Activated CD4-positive, alpha-beta T cell treated with anti-CD3 and anti-CD28 coated beads for 24 hours (primary cell): ENCODE measurements at places on chromosomes 1 and 21.

DNA sequence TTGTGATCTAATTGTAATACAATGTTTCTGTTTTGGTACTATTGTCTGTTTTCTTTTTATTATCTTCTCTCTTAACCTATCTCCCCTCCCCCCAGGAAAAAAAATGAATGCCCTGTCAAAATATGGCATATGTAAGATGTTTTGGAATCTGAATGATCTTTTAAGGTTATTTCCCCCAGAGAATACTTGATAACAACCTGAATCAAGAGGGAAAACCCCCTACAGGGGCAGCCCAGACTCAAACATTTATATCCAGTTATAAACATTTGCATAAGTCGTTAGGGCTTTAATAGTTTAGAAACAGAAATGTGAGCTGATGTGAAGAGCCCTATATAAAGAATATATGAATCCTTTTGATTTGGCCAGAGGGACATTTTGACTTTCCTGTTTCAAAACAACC, 169.5 kb downstream of the VAV3 start:
- no peak for DNase-seq

- DNase-seq = no peak
These were observed 73.1 kb downstream of the GPR88 start for GRCh38 chr1:100611086-100611485.

DNA sequence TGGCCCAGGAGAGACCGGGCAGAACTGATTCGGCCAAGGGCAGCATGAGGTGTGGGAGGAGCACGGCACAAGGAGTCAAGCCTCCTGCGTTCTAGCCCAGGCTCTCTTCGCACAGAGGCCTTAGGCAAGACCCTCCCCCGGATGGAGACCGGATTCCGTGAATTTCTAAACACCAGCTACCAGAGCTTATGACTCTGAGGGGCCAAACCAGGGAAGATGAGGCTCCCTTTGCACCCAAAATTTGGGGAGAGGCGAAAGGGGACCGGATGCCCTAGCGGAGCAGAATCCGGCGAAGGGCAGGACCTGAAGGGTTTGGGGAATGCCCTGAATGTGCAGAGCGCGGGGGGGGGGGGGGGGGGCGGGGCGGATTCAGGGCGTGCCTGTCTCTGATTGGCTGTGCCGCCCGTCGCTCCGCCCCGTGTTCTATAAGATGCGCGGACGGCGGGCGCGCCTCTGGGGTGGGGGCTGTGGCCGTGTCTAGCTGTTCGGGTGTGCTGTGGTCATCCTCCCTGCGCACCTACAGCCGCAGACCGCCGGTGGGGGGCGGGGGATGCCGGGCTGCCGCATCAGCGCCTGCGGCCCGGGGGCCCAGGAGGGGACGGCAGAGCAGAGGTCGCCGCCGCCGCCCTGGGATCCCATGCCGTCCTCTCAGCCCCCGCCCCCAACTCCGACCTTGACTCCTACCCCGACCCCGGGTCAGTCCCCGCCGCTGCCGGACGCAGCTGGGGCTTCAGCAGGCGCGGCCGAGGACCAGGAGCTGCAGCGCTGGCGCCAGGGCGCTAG, at the start of gene TRNP1:
TSS of gene TRNP1 (plus strand) at position 456 of the 783 bp plus-strand sequence. CDS start at position 551, 95 bp downstream.
- peak; percentile 54 for DNase-seq

DNA sequence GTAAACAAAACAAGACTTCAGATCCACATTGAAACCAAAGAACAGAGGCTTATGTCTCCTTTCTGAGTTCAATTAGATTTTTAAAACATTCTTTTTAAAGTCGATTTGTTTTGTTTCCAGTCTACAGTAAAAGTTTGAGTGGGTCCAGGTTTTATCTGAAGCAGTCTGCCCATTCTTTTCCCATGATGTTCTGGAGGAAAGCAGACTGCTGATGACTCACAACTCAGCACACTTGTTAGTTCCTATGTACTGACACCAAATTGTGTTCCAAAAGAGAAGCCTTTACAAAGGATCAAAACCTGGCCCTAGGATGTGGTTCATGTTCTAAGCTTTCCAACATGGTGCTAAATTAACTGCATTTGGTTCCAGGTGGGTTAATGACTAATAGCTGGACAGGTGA, 11.4 kb upstream of the CCN1 start:
- no peak for DNase-seq

DNA sequence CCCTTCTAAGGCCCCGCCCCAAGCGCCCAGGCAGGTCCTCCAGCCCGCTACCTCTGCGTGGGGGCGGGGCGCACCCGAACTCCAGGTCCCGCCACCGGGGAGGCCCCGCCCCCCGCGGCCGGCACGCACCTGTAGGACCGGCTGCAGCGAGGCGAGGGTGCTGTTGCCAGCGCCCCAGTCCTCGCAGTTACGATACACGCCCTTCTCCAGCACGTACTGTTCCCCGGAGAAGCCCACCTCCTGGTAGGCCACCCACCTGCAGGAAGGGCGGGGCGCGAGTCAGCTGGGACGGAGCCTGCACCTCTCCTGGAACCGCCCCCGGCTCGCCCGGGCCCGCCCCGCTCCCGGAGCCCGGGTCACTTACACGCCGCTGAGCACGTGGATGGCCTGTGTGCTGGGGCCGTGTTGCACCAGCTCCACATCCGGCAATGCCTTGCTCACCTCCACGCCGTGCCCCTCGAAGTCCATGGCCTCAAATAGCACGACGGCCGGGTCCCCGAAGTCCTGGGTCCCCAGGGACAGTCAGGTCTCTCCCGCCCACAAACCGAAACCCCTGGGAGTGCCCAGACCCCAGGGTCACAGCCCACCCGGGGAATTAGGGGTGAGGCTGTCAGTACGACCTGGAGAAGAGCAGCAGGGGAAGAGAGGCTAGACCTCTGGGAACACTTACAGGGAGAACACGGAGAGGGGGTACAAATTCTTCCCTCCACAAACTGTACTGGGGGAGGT, 17.3 kb downstream of the CRYBG2 start:
- peak; percentile 81 for DNase-seq

DNA sequence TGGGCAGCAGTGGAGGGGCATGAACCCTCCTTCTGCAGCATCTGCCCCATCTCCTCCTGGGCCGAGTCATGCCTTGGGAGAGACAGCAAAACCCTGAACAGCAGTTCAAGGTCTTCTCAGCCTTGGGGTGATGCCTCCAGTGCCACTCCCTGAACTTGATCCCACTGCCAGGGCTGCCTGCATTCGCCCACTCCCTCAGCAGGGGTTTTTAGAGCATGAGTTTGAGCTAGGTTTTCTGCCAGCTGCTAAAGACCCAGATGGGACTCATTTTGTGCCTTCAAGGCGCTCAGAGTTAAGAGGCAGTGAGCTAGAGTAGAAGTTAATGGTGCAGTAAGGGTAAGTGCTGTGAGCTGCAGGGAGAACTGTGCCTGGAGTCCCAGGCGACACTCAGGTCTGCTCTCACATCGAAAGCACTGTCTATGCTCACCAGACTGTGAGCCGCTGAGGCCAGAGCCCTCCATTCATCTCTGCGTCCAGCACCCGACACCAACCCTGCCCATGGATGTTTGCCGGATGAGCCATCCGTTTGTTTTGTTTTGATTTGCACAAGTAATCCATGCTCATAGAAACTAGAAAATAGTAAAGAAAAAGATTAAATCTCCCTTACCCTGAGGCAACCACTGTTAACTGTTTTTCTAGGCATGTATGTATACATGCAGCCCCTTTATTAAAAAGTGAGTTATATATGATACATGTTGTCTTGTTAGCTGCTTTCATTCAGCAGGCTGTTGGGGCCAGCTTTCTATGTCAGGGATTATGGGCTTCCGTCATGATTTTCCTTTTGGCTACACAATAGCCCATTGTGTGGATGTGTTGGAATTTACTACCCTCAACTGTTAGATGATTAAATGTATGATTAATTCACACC, 67.8 kb downstream of the VPS26C start:
- DNase-seq = no peak

DNA sequence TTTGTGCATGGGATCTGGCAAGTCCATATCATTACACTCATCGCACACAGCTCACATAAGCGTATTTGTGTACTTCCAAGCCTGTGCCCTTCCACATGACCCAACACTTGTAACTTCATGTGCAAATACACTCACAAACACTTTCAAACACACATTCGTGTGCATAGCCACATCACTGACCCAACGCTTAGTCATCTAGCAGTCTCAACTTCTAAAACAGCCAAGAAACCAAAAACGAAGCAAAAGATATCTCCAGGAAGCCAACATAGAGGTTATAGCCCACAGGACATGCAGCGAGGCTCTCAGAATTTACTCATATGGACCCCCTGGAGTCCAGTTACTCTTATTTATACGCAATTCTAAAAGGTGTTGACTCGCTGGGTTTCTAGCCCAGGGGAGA, 10.9 kb upstream of the GOLT1A start:
- DNase-seq = no peak

GRCh38 chr21:45329261-45330074, 41.8 kb upstream of the POFUT2 start:
- no peak for DNase-seq
